ENCODE measurements at places on chromosomes 13 and 19.

GRCh38 chr19:1102407-1103131, 1.2 kb upstream of the GPX4 start:
- no peak for DNase-seq

DNA sequence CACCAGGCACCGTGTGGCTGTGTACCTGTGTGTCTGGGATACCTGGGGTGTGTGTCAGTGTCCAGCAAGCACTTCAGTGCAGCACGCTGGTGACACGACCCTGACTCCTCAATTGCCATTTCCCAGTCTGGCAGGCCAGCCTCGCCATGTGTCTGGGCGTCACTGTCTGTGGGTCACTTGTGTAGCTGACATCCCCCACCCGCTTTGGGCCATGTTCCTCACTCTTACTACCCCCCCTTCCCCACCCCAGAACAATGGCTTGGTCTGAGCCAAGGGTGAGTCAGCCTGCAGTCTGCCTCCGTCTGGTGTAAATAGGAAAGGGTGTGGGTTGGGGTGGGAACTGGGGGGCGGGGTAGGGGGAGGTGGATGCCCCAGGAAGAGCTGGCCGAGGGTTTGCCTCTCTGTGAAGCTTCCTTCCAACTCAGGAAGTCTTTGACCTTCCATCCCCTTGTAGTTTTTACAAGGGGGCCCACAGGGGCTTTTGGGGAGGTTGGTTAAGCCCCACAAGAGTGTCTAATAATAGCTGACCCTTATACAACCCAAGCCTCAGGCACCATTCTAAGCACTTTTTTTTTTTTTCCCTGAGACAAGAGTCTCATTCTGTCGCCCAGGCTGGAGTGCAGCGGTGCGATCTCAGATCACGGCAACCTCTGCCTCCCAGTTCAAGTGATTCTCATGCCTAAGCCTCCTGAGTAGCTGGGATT, 17.6 kb downstream of the NOVA2 start:
- DNase-seq: no peak

DNA sequence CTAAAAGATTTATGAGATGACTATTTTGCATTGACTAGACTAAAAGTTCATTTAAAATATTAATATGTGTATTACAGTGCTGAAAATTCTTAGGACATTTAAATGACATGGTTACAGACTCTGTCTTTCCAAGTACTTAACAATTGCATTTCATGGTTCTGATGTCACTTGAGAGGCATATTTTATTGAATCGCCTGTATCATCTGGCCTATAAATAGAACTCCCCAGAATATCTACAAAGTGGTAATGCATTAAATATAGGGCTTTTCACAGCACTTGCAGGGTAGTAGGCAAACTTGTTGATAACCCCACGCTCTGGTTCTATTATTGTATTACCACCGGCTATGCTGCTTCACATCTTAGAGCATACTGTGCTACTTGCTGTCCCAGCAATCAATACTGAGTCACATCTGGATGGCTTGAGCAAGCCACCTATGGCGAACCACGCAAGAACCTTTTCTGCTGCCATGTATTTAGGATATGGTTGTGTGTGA, 400.6 kb downstream of the HS6ST3 start:
- DNase-seq: no peak

DNA sequence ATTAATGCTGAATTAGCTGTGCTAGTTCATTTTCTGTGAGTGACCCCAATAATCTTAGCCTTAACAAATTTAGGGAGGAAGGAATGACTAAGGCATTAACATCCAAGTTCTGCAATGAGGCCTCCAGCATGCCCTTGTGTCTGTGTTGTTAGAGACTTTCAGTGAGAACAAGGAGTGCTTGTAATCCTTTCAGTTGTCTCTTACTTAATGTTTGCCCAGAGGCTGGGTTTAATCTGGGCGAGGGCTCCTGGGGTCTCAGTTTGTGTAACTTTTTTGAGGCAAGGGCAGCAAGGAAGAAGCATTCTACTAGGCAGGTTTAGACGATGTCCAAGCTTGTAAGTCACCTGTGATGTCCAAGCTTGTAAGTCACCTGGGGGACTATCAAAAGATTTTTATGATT, 24.3 kb downstream of the CCNA1 start:
- DNase-seq: no peak

GRCh38 chr19:16343156-16343555, 18.5 kb downstream of the KLF2 start:
- peak; percentile 44 for DNase-seq

GRCh38 chr13:57858376-57858775, 226.8 kb downstream of the PCDH17 start:
- no peak for DNase-seq

DNA sequence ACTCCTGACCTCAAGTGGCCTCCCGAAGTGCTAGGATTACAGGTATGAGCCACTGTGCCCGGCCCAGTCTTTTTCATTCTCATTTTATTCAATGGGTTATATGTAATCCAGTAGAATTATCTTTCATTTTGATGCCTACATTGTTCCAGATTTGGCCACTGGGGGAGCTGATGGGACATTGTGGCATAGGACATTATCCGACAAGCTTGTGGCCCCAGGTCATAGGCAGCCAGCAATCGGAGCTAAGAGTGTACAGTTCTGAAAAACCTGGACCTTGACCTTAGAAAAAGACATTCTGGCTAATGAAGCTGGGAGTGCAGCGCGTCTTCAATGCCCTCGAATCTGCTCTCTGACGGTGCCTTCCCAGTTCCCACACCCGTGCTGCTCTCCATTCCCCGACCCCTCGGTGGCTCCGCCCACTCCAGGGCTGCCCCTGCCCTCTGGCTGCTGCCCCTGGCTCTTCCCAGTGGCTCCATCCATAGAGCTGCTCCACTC, 108.7 kb downstream of the TEX29 start:
- peak; percentile 14 for DNase-seq

GRCh38 chr13:51946163-51946669, 65.0 kb downstream of the ATP7B start:
- DNase-seq: no peak

- DNase-seq: no peak
These were observed 9.6 kb downstream of the ZNF211 start for GRCh38 chr19:57642396-57643046.

DNA sequence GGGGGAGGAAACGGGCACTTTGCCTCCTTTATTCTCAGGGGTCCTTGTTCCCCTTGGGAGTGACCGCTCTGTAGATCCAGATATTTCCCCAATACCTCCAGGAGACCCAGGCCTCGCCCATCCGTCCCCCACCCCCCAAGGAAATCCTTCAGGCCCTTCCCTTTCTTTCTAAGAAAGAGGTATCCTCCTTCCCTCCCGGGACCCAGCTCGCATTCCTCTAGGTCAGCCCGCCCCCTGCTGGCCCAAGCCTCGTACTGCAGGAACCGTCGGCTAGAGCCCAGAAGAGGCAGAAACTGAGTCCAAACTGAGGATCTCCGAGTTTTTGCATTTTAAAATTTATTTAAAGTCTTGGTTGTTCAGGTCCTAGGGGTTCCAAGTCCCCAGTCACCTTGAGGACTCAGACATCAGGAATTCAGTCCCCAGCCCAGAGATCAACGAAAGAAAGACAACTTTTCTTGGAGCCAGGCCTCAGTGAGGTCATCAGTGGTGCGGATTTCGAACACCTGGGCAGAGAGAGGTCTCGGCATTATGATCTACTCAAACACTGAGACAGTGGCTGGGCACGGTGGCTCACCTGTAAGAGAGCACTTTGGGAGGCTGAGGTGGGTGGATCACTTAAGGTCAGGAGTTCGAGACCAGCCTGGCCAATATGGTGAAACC, 7.5 kb upstream of the LRFN1 start:
- DNase-seq: peak; percentile 83

DNA sequence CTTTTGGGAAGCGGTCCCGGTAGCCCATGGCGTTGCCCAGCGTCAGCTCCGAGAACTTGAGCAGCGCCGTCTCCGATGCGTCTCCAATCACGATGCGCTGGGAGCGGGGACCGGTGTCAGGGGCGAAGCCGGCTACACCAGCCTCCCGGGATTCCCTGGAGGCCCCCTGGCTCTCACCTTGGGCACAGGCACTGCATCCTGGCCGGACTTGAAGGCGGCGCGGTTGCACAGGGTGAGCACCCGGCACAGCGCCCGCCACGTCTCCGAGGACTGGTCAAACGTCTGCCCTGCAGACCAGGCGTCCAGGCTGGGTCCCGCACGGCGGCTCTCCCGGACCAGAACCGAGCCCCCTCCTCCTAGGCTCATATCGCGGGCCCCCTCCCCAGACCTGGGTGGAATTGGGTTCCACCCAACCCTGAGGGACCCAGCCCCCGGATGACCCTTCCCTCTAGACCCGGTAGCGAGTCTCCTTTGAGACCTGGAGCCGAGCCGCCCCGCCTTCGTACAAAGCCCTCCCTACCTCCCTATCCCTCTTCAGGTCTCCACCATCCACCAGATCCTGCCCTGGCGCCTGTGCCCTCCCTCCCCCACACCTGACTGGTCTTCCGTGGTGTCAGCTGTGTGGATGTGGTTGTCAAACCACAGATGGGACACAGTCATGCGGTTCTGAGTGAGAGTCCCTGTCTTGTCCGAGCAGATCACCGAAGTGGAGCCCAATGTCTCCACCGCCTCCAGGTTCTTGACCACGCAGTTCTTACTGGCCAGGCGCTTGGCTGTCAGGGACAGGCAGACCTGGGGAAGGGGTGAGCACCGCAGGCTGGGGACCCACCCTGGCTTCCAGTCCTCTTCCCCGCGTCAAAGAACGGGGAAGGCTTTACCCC, 4.8 kb downstream of the ATP4A start:
- no peak for DNase-seq

DNA sequence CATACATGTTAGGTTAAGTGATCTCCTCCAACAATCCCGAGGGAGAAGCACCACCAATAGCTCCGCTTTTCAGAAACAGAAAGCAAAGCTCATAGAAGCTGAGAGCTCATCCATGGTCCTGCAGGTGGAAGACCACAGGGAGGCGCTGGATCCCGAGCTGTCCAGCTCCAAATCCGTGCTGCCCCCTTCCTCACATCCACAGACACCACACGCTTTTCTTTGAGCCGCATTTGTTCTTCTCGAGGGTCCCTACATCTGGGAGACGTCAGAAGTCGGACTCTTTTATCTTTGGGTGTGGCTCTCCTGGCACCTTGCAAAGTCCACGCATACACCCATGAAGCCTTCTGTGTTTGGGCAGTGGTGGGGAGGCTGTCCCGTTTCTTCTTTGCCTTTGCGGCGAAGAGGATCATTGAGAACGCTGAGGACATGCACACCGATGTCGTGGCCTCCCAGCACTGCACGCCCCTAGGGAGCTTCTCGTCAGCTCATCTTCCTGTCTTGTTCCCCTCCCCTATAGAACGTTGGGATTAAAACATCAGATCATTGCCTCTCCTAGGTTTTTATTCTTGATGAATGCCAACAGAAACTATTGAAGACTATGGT, 184.8 kb downstream of the TEX29 start:
- no peak for DNase-seq

DNA sequence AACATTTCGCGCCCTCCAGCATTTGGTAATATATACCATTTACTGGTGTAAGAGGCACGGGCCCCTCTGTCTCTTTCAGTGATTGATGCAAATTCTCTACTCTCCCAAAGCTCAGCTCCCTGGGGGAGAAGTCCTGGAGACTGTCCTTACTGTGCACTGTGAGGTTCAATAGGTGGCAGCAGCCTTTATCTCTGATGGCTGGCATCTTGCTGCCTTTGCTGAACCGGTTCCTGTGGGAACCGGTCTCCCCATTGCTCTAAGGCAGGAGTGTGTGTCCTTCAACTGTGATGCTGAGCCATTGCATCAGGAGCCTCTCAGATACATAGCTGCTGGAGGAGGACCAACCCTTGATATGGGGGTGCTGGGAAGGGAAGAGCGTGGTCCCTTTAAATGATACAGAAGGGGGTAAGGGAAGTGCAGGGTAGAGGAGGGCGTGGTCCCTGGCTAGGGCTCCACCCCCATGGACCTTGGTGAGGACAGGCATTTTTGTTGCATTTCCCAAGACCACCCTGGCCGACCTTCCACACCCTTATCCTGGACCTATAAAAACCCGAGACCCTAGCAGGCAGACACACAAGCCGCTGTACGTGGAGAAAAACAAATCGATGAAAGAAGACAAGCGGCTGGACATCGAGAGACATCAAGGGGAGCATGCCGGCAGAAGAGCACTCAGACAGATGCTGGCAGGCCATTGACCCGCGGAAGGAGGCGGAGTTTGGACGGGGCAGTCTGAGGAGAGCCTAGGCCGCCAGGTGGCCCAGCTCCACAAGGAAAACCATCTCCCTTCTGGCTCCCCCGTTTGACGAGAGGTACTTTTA, 41.1 kb upstream of the GTF3A start:
- no peak for DNase-seq

DNA sequence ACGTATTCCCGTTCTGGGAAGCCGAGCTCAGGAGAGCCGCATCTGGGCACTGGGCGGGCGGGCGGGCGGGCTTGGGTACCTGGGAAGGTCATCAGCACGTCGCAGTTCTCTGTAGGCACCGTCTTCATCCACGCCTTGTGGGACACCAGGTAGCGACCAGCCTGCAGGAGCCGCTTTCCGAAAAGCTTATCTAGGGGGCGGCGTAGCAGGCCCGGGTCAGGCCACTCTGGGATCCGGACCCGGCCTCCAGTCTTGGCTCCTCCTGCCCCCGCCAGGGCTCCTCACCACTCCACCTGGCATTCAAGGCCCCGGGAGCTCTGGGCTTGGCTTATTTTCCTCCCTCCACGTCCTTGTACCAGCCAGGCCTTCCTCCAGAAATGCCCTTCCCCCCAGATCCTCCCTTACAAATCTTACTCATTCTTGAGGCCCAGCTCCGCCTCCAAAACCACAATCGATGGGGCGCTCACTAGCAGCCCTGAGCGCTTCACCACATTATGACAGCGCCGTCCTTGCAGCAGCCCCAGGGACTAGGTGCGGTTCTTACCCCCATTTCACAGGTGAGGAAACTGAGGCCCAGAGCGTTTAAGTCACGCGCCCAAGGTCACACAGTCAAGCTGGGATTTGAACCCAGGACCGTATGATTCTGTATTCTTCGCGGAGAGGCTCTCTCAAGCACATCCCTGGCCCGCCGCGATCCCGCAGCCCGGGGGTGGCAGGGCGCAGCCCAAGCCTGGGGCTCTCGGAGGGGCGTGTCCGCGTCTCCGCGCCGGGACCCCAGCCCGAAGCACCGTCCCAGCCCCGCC, 843 bp downstream of the ANO8 start:
- peak; percentile 72 for DNase-seq

DNA sequence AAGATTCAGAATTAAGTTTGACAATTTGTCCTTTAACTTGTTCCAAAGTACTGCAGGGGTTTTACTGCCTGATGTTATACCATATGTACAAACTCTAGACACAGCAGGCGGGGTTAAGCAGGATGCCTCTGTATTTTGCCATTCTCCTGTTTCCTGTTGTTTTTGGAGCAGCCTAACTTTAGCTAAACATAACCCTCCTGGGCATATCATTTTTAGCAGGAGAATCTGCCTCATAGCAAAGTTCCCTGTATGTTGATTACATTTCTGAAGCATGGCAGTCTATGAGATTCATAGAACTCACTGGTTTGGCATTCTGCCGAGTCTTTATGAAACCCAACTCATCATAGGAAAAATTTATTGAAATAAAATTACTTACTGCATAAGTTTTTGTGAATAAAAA, 5.2 kb downstream of the LHFPL6 start:
- no peak for DNase-seq
